Stimulated activated CD4-positive, alpha-beta T cell treated with anti-CD3 and anti-CD28 coated beads, TNF-alpha, amount 100 ng/mL, for 1 hour (primary cell): ENCODE measurements at places on chromosomes 1 and 21.

DNA sequence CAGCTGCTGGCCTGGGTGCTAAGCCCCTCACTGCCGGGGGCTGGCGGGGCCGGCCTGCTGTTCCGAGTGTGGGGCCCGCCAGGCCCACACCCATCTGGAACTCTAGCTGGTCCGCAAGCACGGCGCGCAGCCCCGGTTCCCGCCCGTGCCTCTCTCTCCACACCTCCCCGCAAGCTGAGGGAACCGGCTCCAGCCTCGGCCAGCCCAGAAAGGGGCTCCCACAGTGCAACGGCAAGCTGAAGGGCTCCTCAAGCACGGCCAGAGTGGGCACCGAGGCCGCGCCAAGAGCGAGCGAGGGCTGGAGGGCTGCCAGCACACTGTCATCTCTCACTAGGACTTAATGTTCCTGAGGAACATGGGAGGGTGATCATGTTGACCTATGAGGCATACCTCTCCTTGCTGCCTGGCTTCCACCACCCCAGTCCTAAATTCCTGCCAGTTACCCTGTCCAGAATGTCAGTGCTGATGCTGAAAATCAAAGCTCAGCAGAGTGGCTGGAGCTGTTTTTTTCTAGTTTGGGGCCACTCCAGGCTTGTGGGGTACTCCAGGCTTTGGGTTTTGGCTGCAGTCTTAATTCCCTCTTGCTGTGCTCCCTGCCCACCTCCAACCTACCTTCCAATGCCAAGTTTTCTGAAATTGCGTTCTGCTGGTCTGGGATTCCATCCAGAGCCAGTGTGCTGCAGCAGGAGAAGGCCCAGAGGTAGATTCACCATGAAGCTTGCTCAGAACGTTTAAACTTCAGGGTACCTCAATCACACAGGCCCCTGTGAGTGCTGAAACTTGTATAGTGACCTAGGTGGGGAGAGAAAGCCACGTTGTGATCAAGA lies 44.2 kb upstream of the LPGAT1 start:
- no peak for DNase-seq

GRCh38 chr1:230277201-230278025 lies 148.7 kb downstream of the PGBD5 start:
- DNase-seq, result no peak

DNA sequence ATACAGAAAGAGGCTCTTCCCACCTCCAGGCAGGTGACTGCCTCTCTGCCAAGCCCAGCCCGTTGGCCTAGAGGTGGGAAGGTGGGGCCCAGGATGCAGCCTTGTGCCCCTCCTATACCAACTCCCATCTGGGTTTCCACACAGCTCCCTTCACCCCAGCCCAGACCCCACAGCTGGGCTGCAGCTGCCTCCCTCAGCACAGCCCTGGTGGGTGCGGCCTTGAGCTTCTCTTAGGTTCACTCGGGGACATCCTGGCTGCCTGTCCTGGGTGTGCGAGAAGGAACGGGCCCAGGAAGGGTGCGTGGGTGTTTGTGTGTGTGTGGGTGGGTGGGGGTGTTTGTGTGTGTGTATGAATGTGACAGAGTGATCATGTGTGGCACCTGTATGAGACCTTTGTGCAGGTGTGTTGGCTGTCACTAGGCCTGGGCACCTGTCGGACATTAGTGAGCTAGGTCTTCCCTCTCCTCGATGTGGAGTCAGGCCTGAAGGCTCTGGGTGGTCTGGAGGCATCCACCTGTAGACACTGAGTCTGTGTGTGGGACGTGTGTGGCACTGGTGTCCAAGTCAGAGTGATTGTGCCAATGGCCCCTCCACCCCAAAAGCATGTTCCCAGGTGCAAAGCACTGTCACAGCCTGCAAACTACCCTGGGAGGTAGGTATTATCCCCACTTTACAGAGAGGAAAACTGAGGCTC lies 30.7 kb downstream of the FOXO6 start:
- no peak for DNase-seq

DNA sequence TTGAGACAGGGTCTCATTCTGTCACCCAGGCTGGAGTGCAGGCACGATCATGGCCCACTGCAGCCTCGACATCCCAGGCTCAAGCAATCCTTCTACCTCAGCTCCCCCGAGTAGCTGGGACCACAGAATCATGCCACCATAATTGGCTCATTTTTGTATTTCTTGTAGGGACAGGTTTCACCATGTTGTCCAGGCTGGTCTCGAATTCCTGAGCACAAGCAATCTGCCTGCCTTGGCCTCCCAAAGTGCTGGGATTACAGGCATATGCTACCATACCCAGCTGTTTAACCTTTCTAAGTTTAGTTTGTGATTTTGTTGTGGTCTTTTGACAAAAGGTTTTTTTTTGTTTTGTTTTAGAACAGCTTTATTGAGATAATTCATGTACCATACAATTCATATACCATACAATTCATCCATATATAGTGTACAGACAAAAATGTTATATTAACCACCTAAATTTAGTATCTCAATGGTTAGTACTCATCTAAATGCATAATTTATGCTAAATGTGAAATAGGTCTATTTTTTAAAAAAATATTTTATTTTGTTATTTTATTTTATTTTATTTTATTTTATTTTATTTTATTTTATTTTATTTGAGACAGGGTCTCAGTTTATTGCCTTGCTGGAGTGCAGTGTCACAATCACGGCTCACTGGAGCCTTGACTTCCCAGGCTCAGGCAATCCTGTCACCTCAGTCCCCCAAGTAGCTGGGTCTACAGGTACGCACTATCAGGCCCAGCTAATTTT lies 8.9 kb downstream of the ZMPSTE24 start:
- DNase-seq, result no peak
